ENCODE measurements at places on chromosomes 2 and 18. TPM values are rescaled to one million over a fixed set of nuclear protein-coding genes. Genes with fewer than 3 reads are reported as not detected.

DNA sequence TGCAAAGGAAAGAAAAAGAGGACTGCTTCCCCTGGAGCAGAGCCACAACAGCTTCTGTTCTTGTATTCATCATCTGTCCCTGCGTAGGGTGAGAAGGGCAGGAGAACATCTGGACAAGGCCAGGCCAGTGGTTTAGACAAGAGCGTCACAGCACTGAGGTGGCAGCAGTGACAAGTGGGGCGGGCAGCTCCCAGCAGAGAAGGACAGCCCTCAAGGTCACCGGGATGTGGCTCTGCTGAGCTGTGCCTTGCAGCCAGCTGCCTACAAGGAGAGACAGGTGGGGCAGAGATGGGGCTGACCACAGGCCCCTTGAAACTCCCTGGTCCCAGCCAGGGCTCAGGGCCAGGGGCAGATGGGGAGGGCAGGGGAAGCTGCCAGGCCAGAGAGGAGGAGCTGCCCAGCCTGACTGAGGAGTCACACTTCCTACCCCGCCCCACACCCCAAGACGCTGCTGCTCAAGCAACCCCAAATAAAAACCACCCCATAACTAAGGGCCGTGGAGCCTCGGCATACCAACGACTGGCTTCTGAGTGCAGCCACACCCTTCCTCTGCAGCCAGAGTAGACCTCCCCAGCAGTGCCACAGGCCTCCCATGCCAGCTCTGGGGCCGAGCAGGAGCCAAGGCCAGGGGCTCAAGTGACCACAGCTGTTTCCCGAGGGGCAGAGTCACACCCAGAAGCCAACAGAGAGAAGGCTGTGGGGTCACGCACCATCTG, 5.4 kb downstream of the RAB11FIP5 start:
- DNase-seq: no peak

EVX2 gene
- not detected for polyA plus RNA-seq

AQP12A gene
- polyA plus RNA-seq: 0.33 TPM

DNA sequence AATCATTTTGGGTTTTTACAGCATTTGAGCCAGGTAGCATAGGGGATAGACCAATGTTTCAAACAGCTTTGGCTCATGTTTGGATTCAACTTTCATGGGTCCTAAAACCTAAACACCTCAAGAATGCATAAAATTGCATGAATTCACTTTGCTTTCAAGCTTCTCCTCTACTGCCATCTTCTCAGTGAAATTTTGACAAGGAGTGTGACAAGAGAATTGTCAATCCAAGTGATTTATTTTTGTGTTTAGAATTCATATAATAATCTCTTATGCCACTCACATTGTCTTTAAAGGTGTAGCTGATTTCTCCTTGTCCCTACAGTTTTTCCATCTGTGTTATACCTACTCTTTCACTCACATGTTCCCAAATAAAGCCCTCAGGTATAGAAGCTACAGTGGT, 264.8 kb upstream of the RND3 start:
- DNase-seq: no peak

- no peak for DNase-seq
Measured at GRCh38 chr18:48835119-48835518, 115.6 kb downstream of the SMAD7 start.

DPP10 gene
- 8.5 TPM for polyA plus RNA-seq

GRCh38 chr2:13413989-13414388, 697.3 kb downstream of the TRIB2 start:
- DNase-seq: no peak

- DNase-seq: no peak
Measured at GRCh38 chr2:111908578-111908977, 10.2 kb downstream of the MERTK start.

GPBAR1 gene
- polyA plus RNA-seq: 1.8 TPM

GRCh38 chr2:24024996-24025663, 15.2 kb downstream of the MFSD2B start:
- DNase-seq: no peak

LAMA1 gene
- 106 TPM for polyA plus RNA-seq

GRCh38 chr2:216071111-216071851, 10.3 kb downstream of the PECR start:
- DNase-seq: no peak

DNA sequence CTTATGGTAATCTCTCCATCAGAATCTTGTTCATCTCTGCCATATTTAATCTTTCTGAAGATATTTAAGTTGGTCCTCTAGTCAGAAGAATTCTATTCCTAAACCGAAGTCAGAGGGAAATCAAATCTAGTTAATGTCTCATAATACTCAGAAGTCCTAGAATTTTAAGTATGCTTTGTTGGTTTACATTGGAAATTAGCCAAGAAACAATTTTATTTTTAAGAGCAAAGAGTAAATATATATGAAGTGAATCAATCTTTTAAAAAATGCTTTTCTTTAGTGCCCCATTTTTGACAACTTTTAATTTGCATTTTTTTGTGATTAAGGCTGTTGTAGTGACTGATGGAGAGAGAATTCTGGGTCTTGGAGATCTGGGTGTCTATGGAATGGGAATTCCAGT, 38.1 kb downstream of the ME2 start:
- DNase-seq: no peak

- no peak for DNase-seq
Measured at GRCh38 chr2:204972606-204973336, 427.5 kb downstream of the PARD3B start.

TMEM185B gene
- polyA plus RNA-seq: 27.3 TPM

GRCh38 chr18:10059610-10060468, 146.0 kb downstream of the VAPA start:
- DNase-seq: no peak

GRCh38 chr2:85853499-85854165, 35.2 kb downstream of the ST3GAL5 start:
- DNase-seq: no peak

GRP gene
- 0.53 TPM for polyA plus RNA-seq

GRCh38 chr2:64787698-64788097, 134.0 kb upstream of the SERTAD2 start:
- DNase-seq: no peak

GRCh38 chr2:100767810-100768806, 51.8 kb upstream of the NPAS2 start:
- no peak for DNase-seq

GRCh38 chr2:15159206-15159605, 401.9 kb downstream of the NBAS start:
- DNase-seq: no peak

DNA sequence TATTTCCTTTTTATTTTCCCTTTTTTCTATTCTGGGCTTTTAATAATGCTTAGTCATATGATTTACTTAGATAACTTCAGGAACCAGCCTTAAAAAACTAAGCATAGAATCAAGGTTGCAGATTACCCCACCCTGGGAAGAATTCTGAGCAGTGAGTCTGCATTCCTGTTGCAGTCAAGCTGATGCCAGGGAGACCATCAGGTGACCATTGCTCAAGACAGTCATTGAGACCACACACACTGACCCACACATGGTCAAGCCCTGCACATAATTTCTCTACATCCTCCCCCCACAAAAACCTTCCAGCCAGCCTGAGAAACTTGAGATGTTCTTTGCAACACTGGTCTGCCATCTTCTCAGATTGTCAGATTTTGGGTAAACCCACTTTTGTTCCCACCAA, 83.9 kb downstream of the SH3YL1 start:
- DNase-seq: no peak

DNA sequence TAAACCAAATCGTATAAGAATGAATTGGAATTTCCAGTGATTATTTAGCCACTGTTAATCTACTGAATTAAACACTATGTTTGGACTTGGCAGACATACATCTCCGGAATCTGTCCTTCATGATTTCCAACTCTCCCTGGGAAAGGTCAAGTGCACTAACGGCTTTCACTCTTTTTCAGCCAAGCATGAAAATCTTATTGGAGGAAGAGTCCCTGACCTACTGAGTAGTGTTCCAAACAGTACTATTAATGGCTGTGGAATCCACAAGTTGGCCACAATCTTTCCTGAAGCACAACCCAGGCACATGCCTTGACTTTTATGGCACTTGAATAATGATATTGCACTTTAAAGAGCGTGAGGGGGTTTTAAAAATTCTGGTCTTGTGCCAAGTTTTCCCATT, 318.9 kb upstream of the RND3 start:
- peak; percentile 22 for DNase-seq

- DNase-seq: no peak
Measured at GRCh38 chr2:67015681-67016080, 381.5 kb upstream of the ETAA1 start.

MATN3 gene
- polyA plus RNA-seq: 3.1 TPM

- DNase-seq: no peak
Measured at GRCh38 chr2:228543117-228543516, 361.6 kb upstream of the SPHKAP start.

DNA sequence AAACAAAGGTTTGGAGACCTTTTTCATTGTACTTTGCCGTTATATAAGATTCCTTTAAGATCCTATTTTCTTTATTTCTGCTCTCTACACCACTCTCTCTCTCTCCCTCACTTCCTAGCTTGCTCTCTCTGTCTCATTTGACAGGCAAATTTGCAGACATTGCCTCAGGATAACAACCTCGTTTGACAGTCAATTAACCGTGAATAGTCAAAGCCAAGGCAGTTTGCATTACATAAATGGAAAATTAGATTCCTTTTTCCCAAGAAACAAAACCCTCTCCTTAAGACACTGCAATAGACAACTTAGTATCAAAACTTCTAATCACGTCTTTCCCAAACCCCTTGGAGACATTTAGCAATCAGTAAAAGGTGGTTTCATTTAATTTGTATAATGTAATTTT, 7.4 kb downstream of the SKOR2 start:
- DNase-seq: no peak

- DNase-seq: no peak
Measured at GRCh38 chr2:171150694-171151285, 9.9 kb downstream of the TLK1 start.

DNA sequence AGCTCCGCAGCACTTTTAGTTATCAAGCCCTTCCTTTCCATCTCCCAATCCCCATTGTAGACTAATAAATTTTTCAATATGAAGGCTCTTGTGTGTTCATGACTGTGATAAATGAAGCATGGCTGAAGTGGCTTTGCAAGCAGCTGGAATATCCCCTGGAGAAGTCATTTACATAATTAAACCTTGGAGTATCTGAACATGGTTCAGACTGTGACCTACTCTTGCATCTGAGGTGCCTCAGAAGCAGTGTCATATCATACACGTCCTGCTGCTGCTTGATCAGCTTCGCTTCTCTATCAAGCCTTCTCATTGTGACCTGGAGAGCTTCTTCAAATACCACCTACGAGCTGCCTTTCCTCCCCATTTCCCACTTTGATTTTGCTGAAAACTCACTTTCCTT, 48.4 kb upstream of the ZNF397 start:
- DNase-seq: no peak

ACVR1 gene
- 27.5 TPM for polyA plus RNA-seq

DNA sequence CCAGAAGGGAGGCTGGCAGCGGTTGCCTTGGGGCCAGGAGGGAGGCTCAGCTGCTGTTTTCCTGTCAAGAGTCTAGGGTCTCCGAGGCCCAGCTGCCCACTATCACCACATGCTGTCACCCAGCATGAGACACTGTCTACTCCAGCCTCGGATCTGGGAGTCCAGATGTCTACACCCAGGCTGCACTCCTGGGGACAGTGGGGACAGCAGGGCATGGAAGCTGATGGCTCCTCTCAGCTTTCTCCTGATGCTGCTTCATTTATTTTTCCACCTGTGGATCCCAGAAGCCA, 134.0 kb downstream of the PTGR3 start:
- no peak for DNase-seq

- peak; percentile 16 for DNase-seq
Measured at GRCh38 chr2:17878281-17879136, at the start of gene KCNS3. Gene KCNS3 (plus strand): TSS chr2:17878667. CDS start chr2:17931009, 52,342 bp downstream.

DNA sequence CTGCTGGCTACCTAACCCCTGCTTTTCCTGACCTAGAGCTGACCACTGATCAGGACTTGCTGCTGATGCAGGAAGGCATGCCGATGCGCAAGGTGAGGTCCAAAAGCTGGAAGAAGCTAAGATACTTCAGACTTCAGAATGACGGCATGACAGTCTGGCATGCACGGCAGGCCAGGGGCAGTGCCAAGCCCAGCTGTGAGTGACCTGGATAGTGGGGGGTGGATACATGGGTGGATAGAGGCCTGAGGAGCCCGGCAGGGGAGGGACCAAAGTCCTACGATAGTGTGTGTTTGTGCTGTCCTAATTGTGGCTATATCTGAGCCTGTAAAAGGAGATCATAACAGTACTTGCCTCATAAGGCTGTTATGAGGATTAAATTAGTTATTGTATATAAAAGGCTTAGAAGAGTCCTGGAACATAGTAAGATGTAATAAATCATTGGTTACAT, 8.2 kb downstream of the PLCD4 start:
- no peak for DNase-seq

TRAK2 gene
- 45.8 TPM for polyA plus RNA-seq

ACADL gene
- polyA plus RNA-seq: 26.3 TPM

COL4A3 gene
- polyA plus RNA-seq: 88.8 TPM

TIGD1 gene
- 12.4 TPM for polyA plus RNA-seq

ZBTB7C gene
- 14.0 TPM for polyA plus RNA-seq

- DNase-seq: no peak
Measured at GRCh38 chr2:13050764-13051163, 334.0 kb downstream of the TRIB2 start.

GRCh38 chr2:5691221-5691984, 781 bp upstream of the SOX11 start:
- peak; percentile 86 for DNase-seq

DNA sequence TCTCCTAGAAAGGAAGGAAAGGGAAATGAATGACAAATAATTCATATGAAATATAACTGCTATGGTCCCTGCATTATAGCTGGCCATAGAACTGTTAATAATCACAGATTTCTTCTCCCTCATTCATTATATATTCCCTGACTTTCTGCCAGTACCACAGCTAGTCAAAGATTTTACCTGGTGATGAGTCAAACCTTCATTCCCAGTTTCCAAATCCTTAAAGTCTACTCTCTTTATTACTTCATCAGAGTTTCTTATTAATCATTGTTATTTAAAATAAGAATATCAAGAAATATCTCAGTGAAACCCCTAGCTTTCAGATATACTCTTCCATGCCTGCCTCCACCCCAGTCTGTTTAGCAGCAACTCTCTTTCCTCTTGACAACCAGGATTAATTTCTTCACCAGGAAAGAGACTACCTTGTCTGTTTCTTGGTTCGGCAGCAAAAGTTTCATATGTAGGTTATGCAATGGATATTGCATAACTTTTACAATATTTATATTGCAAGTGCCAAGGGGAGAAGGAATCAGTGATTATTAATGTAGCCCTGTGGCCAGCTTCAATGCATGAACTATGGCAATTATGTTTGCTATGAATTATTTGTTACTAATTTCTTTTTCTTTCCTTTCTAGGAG, 533.8 kb downstream of the FBXO15 start:
- no peak for DNase-seq

GRCh38 chr18:23484561-23485182, 18.6 kb upstream of the RMC1 start:
- no peak for DNase-seq

DNA sequence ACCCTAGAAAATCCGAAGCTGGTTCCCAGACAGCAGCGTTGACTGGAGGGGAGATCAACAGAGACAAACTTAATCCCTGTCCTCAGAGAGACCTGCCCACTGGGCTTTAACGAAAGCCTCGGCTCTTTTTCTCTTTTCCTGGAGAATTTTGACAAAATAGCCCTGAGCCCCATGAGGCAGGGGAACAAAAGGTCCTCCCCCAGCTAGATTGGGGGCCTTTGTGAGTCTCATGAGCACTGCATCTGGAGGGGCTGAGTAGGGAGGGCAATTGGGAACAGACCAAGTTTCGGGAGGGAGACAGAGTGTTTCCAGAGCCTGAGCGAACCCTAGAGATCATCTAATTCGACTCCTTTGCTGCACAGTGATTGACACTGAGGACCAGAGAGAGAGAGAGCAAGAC, 123.9 kb upstream of the HAAO start:
- DNase-seq: no peak

GTF2A1L gene
- 0.95 TPM for polyA plus RNA-seq

CLEC4F gene
- 0.09 TPM for polyA plus RNA-seq

GRCh38 chr2:186059096-186059495, 320.5 kb downstream of the FSIP2 start:
- no peak for DNase-seq

DNAJC5G gene
- 1.4 TPM for polyA plus RNA-seq
